ENCODE measurements at places on chromosomes 7 and 10.

- DNase-seq = no peak
These were observed 144.4 kb downstream of the MAPK8 start for GRCh38 chr10:48450741-48451466.

- DNase-seq = no peak
These were observed 324.1 kb upstream of the LRRN3 start for GRCh38 chr7:110766864-110767263.

- DNase-seq = no peak
These were observed 75.8 kb downstream of the HBP1 start for GRCh38 chr7:107244613-107245012.

DNA sequence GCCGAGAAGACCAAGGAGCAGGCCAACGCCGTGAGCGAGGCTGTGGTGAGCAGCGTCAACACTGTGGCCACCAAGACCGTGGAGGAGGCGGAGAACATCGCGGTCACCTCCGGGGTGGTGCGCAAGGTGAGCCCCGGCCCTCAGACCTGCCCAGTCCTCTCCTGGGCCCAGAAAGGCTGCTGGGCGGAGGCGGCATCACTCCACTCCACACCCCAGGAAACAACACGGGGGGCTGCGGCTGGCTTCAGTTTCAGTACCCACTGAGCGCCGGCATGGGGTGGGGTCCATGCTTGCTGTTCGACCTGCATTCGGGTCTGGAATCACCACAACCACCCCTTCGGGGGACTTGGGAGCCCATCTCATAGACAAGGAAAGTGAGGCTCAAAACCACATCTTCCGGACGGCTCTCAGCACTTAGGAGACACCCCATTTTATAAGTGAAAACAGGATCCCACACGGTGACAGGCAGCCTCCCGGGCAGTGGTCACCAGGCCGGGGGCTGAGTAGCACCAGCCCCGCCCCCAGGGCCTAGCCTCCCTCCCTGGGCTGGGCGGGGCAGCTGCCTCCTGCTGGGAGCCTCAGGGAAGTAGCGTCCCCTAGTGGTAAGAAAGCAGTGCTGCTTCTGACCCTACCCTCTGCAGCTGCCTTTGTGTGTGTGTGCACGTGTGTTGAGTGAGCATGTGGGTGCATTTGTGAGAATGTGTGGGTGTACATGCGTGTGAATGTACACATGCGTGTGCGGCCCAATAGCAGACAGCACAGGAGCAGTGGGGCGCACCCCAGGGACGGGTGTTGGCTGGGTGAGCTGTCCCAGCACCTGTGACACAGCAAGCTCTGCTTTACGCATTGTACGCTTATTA is 1.8 kb downstream of the SNCG start:
- peak; percentile 88 for DNase-seq

GRCh38 chr7:84324136-84324630 is 129.6 kb upstream of the SEMA3A start:
- no peak for DNase-seq

Data from endodermal cell (in vitro differentiated cells).